Stimulated activated CD4-positive, alpha-beta T cell treated with anti-CD3 and anti-CD28 coated beads, Interleukin-12 subunit alpha, Interleukin-12 subunit beta, amount 100 ng/mL, for 4 hours (primary cell): ENCODE measurements at places on chromosomes 2 and 18.

DNA sequence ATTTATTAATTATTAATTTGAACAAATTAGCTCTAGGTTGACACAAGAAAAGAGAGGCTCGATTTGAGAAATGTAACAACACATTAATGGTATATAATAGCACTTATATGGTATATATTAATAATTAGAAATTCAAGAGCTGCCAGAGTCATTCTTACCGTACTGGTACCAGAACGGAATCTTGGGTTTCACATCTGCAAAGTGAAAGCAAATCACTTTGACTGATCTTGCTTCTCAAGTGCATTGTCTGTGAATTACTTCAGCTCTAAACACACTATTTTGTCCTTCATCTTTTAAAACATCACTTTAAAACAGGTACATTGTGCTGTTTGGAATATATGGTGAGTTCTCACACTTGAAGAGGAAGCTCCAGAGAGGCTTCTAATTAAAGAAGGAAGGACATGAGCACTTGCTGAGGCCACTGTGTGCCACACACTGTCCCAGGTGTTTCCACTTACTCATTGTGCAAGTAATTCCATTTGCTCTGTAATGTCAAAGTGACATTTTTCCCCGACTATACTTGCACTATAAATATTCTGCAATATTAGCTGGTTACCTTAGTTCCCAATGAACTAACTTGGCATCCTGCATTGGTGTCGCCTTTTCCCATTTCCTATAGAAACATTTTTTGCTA, 85.8 kb downstream of the PLA2R1 start:
- DNase-seq = no peak

- DNase-seq = no peak
Measured at GRCh38 chr2:20844246-20844645, 21.3 kb upstream of the LDAH start.

DNA sequence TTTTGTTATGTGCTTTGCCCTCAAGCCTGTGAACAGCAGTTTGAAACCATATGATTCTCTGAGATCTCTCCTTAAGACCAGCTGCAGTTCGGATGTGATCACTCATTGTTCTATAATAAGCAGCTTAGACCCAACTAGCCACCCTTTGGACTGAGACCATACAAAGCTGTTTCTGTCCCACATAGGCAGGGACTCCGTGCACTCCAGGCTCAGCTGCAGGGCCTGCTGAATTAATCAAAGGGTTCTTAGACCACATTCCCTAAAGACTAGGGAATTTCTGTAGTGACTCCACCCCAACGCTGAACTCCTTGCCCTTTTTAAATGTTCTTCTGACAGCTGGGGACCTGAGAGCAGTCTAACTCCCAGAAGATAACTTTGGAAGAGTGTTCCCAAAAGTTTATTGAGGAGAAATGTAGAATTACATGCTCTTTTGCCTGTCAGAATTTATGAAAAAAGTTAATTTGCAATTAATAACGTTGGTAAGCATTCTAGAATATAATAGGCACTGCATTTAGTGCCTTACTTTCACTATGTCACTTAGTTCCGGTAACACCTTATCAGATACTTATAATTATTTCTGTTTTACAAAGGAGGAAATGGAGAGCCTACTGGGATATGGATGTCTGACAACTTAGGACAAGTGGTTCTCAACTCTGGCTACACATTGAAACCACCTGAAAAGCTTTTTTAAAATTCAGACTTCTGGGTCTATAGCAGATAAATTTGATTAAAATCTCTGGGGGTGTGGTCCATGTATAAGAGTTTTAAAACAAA, 42.3 kb downstream of the GULP1 start:
- no peak for DNase-seq

DNA sequence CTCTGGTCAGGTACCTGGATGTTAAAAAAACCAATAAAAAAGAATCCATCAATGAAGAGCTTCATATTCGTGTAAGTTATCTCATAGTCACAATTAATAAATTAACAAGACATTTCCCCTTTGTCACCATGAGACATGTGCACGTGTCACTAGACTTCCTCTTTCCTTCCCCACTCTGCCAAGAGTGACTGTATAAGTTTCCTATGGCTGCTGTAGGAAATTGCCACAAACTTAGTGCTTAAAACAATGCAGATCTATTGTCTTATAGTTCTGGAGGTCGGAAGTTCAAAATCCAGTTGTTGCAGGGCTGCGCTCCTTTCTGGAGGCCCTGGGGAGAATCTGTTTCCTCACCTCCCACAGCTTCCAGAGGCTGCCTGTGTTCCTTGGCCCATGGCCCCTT, 35.8 kb downstream of the SLC9A4 start:
- no peak for DNase-seq

DNA sequence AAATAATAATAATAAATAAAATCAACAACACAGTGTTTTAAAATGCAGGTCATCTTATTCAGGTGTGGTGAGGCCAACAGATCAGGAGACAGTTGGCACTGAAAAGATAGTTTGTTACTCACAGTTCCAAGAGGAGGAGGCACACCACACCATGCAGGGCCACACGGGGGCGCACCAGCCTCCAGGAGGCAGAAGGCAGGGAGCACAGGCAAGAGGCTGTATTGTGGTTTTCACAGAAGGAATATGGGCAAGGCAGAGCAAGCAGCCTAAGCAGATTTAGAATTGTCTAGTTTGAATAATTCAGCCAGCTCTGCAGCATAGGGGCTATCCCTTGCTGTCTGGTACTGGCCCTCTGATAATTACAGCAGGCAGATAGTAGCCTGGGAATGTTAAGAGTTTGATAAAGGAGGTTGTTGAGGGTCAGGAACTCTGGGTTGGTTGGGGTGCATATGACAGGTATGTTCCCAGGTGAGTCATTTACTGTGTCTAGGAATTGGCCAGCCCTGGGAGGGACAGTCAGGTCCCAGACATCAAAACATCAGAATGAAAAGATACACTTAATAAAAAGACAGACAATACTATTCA, 31.3 kb downstream of the KIAA2012 start:
- DNase-seq = peak; percentile 6

GRCh38 chr18:5893956-5894610, 1.2 kb downstream of the TMEM200C start:
- no peak for DNase-seq

DNA sequence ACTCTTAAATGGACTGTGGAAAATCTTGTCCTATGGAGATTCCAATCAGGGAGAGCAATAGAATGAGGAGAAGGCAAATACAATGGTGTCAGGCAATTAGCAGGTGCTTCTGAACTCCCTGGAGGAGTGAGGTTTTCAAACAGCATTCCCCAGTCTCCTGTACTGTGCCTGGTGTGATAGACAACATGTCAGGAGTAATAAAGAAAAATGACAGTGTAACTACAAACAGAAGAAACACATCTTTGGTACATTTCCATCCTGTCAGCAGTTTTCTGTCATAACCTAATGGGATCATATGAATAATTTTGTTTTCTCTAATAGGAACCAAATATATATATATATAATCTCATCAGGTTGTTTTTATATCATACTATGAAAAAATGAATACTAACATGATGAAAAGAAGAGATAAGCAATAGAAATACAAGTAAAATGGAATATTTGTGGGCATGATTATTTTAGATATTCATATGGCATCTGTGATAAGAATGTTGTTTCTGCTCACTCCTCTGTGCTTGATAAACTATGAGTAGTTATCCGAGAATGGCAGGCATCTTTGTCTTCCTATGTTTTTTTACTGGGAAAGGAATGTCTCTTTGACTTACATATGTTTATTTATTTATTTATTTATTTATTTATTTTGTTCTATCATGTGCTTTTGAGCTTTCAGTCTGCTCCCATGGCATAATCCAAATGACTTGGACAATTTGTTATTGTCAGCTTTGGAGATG, 441.7 kb downstream of the TXNL1 start:
- DNase-seq = no peak

DNA sequence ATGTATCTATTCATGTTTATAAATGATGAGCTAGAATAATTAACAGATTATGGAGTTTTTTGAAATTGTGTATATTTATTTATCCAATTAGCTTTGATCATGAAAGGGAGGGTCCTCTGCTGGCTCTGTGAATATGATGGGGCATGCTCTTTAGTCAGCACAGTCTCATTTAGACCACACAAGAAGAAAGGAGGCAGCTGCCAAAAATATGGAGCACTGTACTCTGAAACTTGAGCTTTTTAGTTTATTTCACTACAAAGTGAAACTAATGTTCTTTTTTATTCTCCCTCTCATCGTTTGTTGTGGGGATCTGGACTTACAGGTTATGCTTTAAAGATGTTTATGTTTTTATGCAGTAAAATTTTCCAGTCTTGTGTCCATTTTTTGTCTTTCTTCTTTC, 266.9 kb upstream of the GULP1 start:
- no peak for DNase-seq

- no peak for DNase-seq
Measured at GRCh38 chr2:39778233-39778632, 825 bp downstream of the THUMPD2 start.

DNA sequence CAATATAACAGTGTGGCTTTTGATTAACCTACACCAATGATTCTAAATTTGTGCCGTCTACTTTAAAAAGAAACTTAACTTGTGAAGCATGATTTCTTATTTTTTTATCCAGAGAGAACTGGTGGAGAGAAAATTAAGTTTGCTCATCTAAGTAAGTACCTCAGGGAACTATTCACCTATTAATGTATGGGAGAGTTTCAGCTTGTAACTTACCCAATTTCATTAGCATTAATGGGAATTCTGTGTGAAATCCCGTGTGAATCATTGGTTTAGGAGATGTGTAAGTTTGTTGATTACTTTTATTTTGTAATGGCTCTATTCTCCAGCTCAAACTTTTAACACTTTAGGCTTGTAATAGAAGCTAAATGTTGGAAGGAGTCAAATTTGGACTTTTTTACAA, 1061.5 kb downstream of the TDRD15 start:
- no peak for DNase-seq

DNA sequence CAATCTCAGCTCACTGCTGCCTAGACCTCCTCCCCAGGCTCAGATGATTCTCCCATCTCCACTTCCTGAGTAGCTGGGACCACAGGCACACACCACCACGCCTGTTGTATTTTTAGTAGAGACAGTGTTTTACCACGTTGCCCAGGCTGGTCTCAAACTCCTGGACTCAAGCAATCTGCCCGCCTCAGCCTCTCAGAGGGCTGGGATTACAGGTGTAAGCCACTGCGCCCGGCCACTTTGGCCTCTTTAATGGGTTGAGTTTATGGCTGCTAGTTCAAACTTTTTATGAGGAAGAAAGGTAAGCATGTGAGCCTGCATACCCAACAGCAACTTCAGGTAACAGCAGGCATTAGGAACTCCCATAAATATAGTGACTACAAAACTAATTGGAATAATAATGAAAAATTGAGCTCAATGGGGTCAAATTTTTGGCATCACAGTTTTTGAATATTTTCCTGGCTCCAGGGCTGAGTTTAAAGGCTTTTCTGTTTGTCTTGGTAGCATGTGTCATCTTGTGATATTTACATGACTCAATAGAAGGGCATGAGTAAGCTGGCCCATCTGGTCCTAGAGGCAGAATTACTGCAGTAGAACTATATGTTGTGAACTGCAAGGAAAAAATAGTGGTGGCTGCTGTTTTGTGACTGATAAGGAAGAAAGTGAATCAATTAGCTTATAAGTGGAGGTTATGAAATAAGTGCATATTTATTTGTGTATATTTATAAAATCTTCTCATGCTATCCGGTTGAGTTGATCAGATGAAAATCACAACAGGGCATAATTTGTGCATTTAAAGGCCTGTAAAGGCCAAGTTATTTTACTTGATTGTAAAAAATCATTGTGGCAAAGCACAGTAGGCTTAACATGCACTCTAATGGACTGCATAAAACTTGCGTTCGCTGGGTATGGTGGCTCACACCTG, 24.8 kb downstream of the GALM start:
- no peak for DNase-seq

- DNase-seq = no peak
Measured at GRCh38 chr2:200417366-200417765, 92.5 kb downstream of the KCTD18 start.

GRCh38 chr18:12278741-12279682, 24.9 kb downstream of the CIDEA start:
- DNase-seq = no peak

DNA sequence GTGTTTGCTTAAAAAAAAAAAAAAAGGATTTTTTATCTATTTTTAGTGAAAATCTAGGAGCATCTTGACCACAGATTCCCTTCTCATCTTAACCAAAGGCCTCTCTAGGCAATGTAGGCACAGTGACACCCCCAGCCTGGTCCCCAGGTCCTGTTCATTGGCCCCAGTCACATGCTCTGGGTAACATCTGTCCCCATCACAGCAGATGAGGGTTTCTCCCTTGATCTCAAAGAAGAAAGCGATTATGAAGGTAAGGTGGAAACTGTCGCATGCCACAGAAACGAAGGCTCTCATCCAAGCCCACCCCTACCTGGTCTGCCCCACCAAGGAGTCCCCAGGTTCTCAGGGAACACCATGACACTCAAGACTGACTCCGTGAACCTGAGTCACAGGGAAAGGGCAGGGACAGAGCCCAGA, 4.7 kb downstream of the HS6ST1 start:
- no peak for DNase-seq

GRCh38 chr2:1823187-1824169, 79.2 kb upstream of the PXDN start:
- DNase-seq = no peak

DNA sequence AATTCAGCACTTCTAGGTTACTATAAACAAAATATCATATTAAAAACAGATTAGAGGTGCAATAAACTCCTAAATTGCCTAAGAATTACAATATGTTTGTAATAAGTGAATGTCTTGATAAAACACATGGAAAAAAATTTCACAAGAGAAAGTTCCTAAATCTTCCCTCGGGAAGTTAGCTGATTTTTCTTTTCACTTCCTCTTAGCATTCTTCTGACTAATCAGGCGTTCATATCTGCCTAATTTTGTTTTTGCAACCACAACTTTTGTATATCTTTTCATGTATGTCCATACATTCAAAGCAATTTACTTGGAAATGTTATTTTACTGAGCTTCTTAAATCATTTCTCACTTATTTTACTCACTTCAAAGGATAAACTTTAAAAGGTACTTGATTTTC, 88.5 kb downstream of the RTTN start:
- DNase-seq = no peak

DNA sequence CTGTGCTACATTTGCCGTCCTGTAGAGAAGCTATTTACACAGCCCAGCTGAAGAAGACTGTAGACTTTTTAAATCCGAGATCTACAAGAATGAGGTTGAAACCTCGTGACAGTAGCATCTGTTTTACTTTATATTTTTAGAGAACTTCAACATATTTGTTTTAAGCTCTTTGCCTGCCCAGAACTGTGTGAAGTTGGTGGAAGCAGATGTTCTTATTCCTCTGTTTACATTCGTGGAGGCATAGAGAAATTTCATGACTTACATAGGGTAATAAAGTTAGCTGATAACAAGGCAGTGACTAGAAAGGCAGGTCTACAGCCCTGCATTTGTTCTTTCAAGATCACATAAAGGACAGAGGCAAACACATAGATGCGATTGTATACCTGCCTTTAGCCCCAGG, 47.0 kb upstream of the MAP3K20 start:
- DNase-seq = no peak

GRCh38 chr18:35786365-35787042, 186.0 kb upstream of the RMP24 start:
- no peak for DNase-seq

DNA sequence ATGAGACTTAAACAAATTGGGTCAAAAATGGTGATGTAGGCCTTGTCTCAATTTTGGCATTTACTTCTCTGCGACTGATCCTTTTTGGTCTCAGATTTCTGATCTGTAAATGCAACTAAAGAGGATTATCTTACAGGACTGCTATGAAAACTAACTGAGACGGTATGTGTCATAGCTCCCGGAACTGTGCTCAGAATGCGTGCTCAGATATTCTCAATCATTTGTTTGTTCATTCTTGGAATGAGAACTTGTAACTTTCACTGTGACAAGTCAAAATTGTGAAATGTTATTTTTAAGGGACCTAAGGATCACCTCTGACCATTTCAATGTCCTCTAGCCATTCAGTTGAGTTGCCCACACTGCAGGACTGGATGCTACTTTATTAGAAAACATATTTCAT, 498.2 kb upstream of the PIK3C3 start:
- no peak for DNase-seq
